Tibial nerve (tissue), 4 donors: ENCODE measurements at places on chromosomes 7 and 10. TPM values are rescaled to one million over a fixed set of nuclear protein-coding genes. Genes with fewer than 3 reads are reported as not detected.

- H3K27ac ChIP-seq: no peak overlapping the region
- H3K4me3 ChIP-seq: no peak overlapping the region
- H3K4me1 ChIP-seq: no peaks in the 10 kb centered on the region
- no peaks in the 10 kb centered on the region for H3K27me3 ChIP-seq
Observed at GRCh38 chr7:28768577-28769147, 189.5 kb downstream of the TRIL start.

- DNase-seq: no peak
- no peak overlapping the region for H3K4me3 ChIP-seq
- no peak overlapping the region for H3K27ac ChIP-seq
- no peaks in the 10 kb centered on the region for H3K27me3 ChIP-seq
- peaks cover 22% of the 10 kb centered on the region for H3K4me1 ChIP-seq
Observed at GRCh38 chr7:80775482-80775881, 137.0 kb downstream of the CD36 start.

- DNase-seq: no peak
- H3K36me3 ChIP-seq: peaks cover 33% of the 10 kb centered on the region
- no peak overlapping the region for H3K4me3 ChIP-seq
- peaks cover 38% of the 10 kb centered on the region for H3K4me1 ChIP-seq
Observed at GRCh38 chr10:11189582-11190376, 172.1 kb downstream of the CELF2 start.

GRCh38 chr7:51128545-51129435 lies 187.8 kb downstream of the COBL start:
- DNase-seq: no peak
- no peaks in the 10 kb centered on the region for H3K27me3 ChIP-seq
- no peak overlapping the region for H3K4me3 ChIP-seq
- no peak overlapping the region for H3K27ac ChIP-seq
- no peaks in the 10 kb centered on the region for H3K4me1 ChIP-seq

Gene PIP
- total RNA-seq: not detected
